ENCODE measurements at places on chromosomes 1 and 21.

DNA sequence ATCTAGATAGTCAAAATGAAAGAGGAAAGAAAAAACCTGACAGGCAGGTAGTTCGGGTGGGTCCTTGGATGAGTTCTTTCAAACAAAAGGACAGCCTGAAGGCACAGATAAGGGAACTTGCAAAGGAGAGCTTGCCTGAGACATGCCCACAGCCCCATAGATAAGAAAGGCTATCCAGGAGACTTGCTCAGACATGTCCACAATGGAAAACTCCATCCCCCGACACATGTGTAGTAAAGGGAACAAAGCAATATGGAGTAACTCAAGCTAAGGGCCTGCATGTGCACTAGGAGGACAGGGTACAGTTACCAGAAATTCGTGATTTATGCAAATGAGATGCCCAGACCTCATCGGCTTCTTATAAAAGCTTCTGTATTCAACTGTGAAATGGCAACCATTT is 281.5 kb downstream of the NEGR1 start:
- no peak for DNase-seq

GRCh38 chr1:3857791-3858129 is 484 bp downstream of the DFFB start:
- DNase-seq = no peak

GRCh38 chr1:195894411-195894810 is 713.8 kb downstream of the KCNT2 start:
- no peak for DNase-seq

GRCh38 chr1:78839704-78840277 is 166.7 kb downstream of the ADGRL4 start:
- DNase-seq = no peak

- DNase-seq = no peak
Observed at GRCh38 chr1:225822655-225823403, 12.9 kb downstream of the EPHX1 start.
